ENCODE measurements at places on chromosomes 12 and 14.

DNA sequence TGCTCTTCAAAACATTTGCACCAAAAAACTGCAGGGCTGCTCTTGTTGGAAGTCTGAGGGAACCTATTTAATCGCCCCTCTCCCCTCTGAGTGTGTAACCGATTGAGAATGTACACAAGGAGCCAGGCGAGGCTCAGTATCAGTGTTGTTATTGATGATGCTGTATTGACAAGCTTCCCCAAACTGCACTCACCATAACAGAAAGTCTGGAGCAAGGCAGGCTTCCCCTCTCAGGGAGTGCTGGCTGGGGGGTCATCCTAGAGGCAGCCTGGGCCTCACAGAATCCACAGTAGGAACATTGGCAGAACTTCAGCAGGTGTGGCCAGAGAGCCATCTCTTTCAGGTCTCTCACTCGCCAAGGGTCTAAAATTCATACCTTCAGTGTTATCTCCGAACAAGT is 58.1 kb upstream of the TUNAR start:
- no peak for DNase-seq

DNA sequence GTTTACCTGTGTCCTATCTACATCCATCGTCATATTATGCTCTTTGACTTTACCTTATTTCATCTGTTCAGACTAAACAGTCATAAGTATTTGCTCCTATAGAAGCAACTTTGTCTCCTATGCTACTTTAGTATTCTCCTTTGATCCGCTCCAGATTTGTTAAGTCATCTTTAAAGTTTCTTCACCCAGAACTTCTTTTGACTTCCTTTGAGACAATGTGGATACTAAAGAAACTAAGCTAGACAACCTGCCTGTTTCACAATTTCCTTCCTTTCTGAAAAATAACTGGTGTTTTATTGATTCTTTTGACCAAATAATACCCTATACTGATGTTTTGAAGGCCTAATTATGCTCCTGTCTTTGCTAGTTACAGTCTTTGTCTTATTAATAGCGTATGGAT is 30.0 kb upstream of the LRRK2 start:
- no peak for DNase-seq

- DNase-seq, result no peak
These were observed 23.2 kb downstream of the AMDHD1 start for GRCh38 chr12:95966287-95966870.

- no peak for DNase-seq
These were observed 208.0 kb downstream of the NOVA1 start for GRCh38 chr14:26389646-26390508.

DNA sequence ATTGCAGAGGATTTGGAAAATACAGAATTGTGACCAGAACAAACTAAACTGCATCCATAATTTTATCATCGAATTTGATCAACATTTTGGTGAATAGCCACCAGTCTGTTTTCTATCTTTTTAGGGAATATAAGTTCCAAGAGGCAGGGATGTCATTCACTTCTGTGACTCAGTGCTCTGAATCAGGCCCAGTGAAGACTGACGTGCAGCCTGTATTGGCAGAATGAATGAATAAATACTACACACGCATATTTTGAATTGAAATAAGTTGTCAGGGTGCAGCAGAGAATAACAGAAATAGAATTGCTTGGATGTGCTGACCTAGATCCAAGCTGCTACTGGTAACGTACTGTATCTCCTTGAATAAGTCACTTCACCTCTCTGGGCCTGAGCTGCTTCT is 1.3 kb upstream of the EMP1 start:
- DNase-seq, result no peak
